ENCODE measurements at places on chromosomes 4 and X.

DNA sequence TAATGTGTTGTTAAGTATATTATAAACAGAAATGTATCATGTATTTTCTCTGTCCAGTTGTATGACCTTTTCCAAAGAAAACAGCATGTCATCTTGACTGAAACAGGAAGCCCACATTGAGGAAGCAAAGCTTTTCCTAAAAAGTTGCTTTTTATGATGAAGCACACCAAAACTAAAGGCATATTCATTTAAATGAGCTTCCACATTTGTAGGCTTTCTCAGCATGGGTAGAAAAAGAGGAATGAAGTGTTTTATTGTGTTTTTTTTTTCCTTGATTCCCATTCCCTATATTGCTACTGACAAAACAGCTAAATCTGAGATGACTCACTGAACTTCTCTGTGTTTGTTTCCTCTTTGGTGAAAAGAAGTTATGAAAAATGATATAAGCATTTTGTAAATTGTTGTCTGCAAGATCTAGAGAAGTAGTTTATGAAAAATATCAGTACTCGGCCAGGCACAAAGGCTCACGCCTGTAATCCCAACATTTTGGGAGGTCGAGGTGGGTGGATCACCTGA, 32.5 kb upstream of the FRAS1 start:
- DNase-seq = no peak

- no peak for DNase-seq
These were observed 130.1 kb downstream of the KLHL34 start for GRCh38 chrX:21528076-21528475.

DNA sequence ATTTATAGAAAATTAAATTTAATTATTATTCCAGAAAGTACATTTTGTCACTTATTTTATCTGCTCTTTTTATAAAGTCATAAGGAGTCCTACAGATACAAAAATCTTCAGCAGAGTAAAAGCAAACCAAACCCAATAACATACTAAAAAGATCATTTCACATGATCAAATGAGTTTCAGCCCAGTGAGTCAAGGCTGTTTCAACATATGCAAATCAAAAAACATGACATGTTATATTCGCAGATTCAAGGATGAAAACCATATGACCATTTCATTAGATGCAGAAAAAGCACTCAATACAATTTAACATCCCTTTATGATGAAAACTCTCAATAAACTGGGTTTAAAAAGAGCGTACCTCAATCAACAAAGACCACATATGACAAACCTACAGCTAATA, 214.3 kb downstream of the FAT4 start:
- DNase-seq = no peak

DNA sequence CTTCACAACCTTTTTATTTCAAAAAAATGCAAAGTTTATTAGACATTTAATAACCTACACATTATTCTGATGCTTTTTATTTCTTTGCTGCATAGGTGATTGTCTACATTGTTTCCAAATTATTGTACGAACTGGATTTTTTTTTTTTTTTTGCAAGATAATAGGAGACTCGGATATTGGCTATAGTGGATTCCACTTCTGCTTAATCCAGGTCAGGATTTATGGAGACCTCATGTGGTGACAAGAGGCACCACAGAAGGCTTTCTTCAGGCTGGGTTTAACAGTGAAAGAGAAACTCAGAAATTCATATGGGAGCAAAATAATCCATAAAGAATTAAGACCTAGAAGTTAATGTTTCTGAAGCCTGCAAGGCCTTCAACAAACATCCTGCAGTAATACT, 2.4 kb upstream of the SLIT2 start:
- no peak for DNase-seq

DNA sequence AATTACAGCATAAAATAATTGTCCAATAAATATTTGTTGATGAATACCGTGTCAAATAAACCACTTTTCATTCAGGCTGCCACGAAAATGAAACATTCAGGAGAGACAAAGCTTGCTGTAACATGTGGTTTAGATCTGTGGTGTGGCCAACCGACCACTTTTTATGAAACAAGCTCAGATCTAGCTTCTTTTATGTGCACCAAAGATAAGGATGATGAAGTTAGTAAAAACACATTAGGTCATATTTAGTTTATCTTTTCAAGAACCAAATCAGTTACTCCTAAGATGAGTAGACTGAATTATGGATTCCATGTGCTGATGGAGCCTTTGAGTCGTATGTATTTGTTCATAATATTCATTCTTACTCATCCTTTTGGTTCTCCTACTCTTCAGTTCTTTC, 35.8 kb downstream of the STOX2 start:
- DNase-seq = no peak

- no peak for DNase-seq
These were observed 532.9 kb upstream of the FTHL17 start for GRCh38 chrX:31604629-31605221.

- DNase-seq = no peak
These were observed 988.4 kb upstream of the TENM3 start for GRCh38 chr4:181254771-181255170.

GRCh38 chr4:74015126-74015780, 16.8 kb upstream of the CXCL5 start:
- DNase-seq = no peak

- no peak for DNase-seq
These were observed 24.3 kb downstream of the SMIM20 start for GRCh38 chr4:25938366-25938765.

- no peak for DNase-seq
These were observed 32.3 kb downstream of the HERC5 start for GRCh38 chr4:88489100-88489761.

DNA sequence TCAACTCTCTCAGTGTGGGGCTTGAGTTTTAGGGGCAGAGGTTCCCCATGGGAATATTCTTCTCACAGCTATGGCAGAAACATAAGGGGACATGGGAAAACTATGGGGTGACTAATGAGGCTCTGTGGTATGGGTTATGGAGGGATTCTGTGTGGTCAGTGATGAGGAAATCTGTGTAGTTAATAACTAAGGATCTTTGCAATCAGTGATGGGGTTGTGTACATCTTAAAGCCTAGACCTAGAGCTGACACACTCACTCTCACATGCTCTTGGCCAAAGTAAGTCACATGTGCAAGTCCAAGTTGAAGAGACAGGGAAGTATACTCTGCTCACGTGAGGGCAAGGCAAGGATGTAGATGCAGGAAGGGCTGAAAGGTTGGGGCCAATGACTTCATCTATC, 86.4 kb upstream of the UXT start:
- no peak for DNase-seq

All from NCI-H187 treated with DMSO at 0.1 percent for 48 hours (cell line).